Right renal cortex interstitium (tissue), 3 donors: ENCODE measurements at places on chromosomes 3 and 15.

GRCh38 chr3:61559136-61559731, 2.1 kb upstream of the PTPRG start:
- no peak for DNase-seq

GRCh38 chr15:39729500-39729899, 53.1 kb downstream of the FSIP1 start:
- no peak for DNase-seq

DNA sequence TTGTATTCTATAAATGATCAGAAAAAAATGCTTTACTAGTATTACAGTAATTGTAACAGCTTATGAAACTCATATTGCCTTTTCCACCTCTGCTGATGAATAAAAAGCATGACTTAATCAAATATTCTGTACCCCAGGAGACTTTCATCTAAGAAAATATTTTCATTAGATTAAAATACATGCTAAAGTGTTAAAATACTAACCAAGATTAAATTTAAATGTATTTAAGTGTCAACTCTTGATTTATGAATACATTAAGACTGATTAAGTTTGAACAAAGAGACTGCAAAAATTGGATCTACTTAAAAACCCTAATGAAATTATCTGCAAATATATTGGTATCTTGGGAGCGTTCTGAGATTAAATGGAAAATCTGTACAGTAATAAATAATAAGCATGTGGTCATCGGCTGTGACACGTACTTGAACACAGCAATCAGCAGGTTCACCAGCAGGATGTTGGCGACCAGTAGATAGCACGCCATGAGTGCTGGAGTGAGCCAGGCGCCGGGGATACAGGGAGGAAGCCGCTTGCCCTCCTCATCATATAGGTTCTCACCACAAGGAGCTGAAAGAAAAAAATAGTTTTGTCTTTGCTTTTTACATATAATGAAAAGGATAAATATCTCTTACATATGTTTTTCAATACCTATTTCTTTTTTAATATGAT, 36.6 kb upstream of the MTMR10 start:
- DNase-seq = no peak

DNA sequence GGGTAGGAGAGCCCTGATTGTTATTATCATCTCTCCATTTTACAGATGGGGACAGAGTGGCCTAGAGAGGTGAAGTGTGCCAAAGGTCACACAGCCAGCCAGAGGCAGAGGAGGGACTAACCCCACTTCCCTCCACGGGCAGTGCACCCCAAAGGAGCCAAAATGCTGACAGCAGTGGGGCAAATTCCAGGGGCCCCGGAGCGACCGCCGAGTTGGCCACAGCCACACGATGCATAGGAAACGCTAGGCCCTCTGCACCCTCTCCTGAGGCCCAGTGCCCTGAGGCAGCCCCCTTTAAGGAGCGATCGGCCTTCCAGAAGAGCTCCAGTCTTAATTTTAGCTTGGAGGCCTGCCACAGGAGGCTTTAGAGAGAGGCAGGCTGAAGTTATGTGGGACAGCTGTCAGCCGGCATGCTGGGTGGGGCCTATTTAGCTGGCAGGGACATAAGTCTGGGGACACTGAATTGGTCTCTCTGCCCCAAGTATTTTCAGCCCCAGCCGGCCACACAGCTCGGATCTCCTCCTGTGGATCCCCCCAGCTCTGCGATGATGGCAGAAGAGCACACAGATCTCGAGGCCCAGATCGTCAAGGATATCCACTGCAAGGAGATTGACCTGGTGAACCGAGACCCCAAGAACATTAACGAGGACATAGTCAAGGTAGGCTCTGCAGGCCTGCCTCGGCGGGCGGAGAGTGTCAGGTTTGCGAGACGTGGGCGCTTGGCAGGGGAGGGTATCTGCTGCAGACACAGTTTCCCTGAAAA, at the start of gene CAV3:
Gene CAV3 (plus strand): TSS at position 471 of the 763 bp plus-strand sequence. CDS start 75 bp downstream, at position 546.
- DNase-seq = no peak

DNA sequence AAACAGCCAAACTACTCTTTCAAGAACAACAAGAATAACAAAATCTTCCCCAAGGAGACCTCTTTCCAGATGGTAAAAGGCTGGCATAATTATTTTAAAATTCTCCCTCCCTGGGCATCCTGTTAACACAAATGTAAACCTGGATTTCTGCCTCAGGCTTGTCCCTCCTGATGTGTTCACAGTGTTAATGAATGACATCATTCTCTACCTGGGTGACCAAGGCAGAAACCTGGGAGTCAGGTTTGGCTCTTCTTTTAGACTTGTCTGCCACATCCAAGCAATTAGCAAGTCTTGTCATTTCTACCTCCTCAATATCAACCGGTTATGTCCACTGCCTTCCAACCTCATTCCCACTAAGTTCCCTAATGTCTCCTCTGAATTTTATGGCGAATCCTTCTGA, 368.7 kb upstream of the TBL1XR1 start:
- DNase-seq = no peak

GRCh38 chr3:20575146-20575545, 389.1 kb upstream of the SGO1 start:
- no peak for DNase-seq

GRCh38 chr3:42836150-42837123, 27.2 kb downstream of the ACKR2 start:
- DNase-seq = no peak

DNA sequence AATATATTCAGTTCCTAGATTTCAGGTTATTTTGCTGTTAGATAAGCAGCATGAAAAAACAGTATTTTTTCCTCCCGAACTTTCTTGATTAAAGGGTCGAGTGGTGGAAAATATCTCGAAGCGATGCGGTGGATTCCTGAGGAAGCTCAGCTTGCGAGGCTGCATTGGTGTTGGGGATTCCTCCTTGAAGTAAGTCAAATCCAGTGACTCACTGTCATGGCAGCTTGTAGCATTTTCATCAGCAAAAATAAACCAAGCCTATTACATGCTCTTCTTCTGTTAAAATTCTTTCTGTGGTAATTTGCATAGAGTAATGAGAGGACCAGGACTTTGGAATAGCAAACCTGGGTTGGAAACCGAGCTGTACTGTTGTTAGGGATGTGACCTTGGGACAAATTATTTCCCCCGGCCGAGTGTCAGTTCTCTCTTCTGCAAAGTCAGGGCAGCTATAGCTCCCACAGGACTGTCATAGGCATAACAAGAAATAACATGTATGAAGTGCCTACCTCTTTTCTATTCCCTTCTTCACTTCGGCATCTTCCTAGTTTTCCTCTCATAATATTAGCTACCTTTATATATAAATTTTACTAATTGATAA, 75.6 kb downstream of the UBP1 start:
- no peak for DNase-seq

DNA sequence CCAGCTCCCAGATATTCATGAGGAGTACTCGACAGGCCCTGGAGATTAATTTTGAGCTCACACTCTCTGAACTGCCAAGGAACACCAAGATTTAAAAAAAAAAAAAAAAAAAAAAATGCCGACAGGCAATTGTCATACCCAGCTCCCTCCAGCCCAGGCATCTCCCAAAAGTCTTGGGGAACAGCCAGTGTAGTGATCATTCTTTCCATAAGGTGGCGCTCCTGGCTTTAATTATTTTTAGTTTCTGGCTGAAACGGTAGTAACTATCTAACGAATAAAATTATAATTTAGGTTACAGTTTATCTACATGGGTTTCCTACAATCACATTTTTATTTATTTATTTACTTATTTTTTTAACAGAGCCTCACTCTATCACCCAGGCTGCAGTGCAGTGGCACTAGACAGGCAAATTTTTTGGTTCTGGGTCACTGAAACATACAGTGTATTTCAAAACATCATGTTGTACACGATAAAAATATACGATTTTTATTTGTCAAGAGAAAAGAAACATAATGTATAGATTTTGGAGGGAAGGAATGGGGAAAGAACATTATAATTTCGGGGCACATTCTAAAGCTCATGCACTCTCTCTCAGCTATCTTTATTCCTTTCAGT, 157.3 kb downstream of the ADAMTS9 start:
- DNase-seq = peak; percentile 47

DNA sequence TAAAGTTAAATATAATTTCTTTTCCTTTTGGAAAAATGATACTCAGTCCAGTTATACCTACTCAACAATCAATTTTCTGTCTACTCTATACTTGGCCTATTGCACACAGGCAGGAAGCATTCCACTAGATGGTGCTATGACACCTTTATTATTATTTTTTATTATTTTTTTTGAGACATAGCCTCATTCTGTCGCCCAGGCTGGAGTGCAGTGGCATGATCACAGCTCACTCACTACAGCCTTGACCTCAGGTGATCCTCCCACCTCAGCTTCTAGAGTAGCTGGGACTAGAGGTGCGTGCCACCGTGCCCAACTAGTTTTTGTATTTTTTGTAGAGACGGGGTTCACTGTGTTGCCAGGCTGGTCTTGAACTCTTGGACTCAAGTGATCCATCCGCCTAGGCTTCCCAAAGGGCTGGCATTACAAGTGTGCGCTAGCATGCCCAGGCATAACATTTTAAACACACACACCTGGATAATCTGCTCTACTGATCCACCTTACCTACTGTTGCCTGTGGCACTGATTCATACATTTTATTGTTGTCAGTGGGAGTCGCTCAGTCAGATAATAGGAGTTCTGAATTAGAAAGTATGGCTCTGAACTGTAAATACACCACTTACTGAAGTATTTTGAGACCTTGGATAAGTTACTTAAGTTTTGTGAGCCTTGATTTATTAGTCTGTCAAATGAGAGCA, 56.2 kb downstream of the EIF3J start:
- DNase-seq = no peak

DNA sequence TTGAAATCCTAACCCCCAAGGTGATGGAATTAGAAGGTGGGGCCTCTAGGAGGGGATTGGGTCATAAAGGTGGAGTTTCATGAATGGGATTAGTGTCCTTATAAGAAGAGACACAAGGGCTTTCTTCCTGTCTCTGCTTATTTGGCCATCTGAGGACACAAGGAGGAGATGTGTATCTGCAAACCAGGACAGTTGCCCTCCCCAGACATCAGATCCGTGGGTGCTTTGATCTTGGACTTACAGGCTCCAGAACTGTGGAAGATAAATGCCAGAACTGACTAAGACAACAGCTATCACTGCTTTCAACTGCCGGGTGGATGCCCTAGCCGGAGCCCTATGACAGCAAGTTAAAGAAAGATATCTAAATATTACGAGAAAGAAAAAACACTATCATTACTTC, 94.4 kb downstream of the CHRNA7 start:
- DNase-seq = no peak

DNA sequence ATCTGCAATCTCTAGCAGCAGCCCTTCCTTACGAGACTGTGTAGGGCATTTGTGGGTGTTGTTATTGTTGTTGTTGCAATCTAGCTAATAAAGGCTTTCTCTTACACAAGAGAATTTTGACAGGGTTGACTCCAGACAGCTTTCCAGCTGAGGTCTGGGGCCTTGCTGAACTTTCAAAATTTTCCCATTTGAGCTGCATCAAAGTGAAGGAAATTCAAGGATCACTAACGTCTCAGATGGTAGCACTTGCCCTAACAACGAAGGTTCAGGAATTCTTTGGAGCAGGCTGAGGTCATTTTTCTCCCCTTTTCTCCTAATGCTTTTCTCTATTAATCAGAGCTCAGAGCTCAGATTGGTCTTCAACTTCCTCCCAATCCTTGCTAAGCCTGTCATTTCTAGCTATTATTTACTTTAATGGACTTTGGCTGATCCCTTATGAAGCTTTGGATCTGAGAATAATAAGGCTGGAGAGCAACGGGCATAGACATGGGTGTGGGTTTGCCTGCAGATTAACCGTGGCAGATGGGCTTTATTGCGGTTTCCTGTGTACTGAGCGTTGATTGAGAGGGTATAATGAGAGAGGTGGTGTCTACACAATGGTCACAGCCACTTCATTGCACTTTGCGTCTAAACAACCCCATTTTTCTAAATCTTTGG, 614.0 kb upstream of the AGTR1 start:
- no peak for DNase-seq

DNA sequence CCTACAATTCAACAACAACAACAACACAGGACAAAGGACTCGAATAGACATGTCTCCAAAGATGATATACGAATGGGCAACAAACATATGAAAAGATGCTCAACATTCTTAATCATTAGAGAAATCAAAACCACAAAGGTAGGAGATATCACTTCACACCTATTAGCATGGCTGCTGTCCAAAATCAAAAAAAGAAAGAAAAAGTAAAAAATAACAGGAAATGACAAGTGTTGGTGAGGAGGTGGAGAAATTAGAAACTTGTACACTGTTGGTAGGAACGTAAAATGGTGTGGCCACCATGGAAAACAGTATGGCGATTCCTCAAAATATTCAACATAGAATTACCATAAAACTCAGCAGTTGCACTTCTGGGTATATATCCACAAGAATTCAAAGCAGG, 312.3 kb upstream of the STT3B start:
- DNase-seq = no peak

DNA sequence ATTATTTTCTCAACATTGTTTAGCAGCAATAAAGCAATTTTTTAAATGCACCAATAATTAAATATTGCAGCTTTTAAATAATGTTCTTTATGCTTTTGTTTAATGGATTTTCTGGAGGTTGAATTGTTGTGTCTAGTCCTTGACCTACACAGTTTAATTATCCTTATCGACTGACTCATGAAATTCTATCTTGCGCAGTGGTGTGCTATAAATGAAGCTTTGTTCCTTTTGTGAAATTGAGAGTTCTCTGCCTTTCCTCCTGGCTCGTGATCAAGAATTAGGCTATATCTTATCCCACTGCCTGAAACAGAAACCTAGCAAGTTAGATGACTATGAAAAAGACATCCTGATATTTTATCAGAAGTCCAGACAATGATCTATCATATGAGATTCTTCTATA, 37.0 kb upstream of the PIK3R4 start:
- DNase-seq = no peak

- no peak for DNase-seq
Observed at GRCh38 chr3:181382656-181383055, 329.1 kb upstream of the SOX2 start.

DNA sequence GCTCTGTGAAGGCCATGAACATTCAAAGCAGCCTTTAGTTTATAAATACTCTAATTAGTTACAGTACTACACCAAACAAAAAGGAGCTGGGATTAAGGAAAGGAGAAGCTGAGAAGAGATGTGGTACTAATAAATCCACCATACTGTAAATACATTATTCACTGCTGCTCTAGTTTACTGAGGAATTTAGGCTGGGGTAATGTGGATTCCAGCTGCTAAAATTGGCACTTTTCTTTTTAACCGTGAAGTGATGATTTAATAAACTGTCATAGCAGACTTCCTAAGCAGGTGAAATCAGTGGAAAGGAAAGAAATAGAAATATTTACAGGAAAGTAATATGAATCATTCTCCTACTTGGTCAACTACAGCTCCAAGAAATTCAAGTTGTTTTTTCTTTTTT, 88.7 kb downstream of the TFG start:
- no peak for DNase-seq
